BJ (cell line): ENCODE measurements at places on chromosomes 3 and 15.
A peak's percentile ranks its signal among the peaks of the same experiment; 100 is the strongest.

- DNase-seq = no peak
These were observed 7.9 kb upstream of the SOX2 start for GRCh38 chr3:181703601-181704420.

DNA sequence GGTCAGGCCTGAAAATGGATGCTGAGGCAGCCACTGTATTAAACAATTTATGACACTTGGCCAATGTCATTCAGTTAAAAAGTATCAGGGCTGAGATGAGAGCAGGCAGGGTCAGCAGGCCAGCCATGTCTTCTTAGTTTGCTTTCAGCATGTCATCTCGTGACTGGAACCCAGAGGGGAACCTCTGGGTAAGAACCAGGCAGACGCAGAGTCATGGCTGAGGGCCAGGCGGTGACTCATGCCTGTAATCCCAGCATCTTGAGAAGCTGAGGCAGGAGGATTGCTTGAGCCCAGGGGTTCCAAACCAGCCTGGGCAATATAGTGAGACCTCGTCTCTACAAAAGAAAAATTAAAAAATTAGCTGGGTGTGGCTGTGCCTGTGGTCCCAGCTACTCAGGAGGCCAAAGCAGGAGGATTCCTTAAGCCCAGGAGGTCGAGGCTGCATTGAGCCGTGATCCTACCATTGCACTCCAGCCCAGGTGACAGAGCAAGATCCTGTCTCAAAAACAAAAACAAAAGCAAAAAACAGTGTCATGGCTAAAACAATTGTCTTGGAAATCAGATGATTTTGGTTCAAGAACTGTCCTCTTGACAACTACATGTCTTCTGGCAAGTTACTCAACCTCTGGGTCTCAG lies 11.7 kb downstream of the BCL2L10 start:
- peak; percentile 79 for DNase-seq

GRCh38 chr15:31091481-31091880 lies 10.0 kb downstream of the TRPM1 start:
- peak; percentile 82 for DNase-seq

DNA sequence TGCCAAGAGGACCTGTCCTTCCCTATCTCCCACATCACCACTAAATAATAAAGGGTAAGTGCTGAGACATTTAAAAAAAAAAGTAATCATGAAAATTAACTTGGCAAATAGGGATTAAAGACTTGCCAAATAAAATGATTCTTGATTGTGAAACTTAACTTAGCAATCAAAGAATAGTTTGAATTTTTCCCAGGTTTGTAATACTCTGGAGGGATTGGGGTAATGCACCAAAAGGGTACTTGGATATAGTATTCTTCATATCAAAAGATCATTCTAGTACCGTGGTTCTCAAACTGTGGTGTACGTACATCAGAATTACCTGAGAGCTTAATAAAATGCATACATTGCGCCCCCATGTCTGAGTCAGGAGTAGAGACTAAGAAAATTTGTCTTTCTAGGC lies 28.5 kb downstream of the CALML4 start:
- DNase-seq = no peak

GRCh38 chr15:28885630-28886430 lies at the start of gene APBA2:
Gene APBA2 (plus strand): TSS chr15:28885974. CDS start chr15:29053885, 167,911 bp downstream.
- DNase-seq = no peak

GRCh38 chr3:198113206-198114053 lies 153.4 kb downstream of the LMLN start:
- no peak for DNase-seq

DNA sequence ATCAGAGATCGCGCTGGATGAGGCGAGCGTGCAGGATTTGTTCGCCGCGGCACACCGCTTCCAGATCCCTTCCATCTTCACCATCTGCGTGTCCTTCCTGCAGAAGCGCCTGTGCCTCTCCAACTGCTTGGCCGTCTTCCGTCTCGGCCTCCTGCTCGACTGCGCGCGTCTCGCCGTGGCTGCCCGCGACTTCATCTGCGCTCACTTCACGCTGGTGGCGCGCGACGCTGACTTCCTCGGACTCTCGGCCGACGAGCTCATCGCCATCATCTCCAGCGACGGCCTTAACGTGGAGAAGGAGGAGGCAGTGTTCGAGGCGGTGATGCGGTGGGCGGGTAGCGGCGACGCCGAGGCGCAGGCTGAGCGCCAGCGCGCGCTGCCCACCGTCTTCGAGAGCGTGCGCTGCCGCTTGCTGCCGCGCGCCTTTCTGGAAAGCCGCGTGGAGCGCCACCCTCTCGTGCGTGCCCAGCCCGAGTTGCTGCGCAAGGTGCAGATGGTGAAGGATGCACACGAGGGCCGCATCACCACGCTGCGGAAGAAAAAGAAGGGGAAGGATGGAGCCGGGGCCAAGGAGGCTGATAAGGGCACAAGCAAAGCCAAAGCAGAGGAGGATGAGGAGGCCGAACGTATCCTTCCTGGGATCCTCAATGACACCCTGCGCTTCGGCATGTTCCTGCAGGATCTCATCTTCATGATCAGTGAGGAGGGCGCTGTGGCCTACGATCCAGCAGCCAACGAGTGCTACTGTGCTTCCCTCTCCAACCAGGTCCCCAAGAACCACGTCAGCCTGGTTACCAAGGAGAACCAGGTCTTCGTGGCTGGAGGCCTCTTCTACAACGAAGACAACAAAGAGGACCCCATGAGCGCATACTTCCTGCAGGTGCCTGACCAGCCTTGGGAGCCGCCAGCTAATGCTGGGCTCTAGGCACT lies 819 bp downstream of the KLHL40 start:
- no peak for DNase-seq

DNA sequence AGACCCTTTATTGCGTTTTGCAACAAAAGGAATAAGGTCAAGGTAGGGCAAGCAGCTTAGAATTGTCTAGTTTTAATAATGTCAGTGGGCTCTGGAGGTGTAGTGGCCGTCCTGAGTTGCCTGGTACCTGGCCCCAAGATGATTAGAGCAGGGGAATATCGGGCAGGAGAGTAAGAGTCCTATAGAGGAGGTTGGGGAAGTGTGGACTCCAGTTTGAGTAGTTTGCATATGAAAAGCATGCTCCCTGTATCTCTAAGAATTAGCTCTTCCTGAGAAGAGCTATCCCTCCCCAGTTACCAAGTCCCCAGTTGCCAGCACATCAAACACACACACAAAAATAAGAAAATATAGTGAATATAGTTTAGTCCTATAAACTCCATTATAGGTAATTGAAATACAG lies 49.2 kb upstream of the ST3GAL6 start:
- no peak for DNase-seq

DNA sequence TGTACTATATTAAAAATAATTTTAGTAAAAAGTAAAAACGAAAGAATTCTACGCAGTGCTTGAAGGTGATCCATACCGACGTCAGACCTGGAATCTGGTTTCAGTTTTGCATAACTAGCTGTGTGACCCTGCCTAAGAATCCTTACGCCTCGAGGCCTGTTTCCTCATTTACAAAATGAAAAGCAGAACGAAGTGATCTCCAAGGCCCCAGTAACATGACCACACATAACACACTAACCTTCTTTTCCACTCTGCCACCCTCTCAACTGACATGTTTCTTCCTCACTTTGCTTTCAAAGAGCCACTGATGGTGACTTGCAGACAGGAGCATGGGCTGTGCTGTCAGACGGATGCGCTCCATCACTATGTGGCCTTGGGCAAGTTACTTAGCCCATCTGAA lies 4.8 kb downstream of the MESD start:
- DNase-seq = no peak

DNA sequence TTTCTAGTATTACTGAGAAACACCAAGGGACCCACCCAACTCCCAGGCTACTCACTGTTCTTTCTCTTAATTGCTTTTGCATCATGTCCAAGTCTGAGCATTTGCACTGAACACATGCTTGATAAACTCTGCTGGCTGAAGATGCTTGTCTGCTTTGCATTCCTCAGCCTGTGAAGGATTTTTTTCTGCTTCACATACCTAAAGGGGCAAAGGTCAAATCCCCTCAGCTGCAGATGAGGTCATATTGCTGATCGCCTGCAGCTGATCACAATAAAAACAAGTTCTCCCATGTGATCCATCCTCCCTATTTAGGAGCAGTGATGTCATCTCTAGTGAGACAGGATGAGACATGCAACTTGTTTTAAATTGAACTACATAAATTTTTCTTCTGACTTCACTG lies 84.6 kb upstream of the DCBLD2 start:
- peak; percentile 82 for DNase-seq

DNA sequence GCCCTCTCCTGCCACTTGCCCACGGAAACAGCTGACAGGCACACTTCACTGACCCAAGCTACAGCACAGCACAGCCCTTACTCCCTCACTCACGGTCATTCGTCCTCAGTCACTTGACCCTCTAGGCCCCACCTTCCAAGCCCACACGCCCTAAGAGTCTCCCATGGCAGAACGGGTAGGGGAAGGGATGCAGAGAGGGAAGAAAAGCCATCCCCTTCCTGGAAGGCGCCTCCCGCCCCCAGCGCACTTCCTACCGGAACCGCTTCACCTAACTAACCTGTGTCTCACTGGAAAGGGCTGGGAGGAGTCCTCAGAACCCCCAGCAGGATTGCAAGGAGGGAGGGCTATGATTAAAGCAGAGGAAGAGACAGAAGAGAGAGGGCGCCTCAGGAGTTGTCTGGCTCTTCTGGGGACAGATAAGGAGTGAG lies 22.9 kb downstream of the EPHB3 start:
- DNase-seq = no peak

GRCh38 chr3:75001330-75001729 lies 386.9 kb upstream of the CNTN3 start:
- no peak for DNase-seq
